H1 (cell line): ENCODE measurements at places on chromosomes 4 and X. TPM values are rescaled to one million over a fixed set of nuclear protein-coding genes. Genes with fewer than 3 reads are reported as not detected.

FRG2 gene
- polyA plus RNA-seq: not detected in 2 replicates

TMEM35A gene
- polyA plus RNA-seq: 3.9 and 5.8 TPM in 2 replicates

MAML3 gene
- polyA plus RNA-seq: 2.1 and 2.7 TPM in 2 replicates

CXCL11 gene
- polyA plus RNA-seq: 0.16 and 0.18 TPM in 2 replicates

HTRA3 gene
- polyA plus RNA-seq: 4.5 and 5.8 TPM in 2 replicates

MGARP gene
- polyA plus RNA-seq: 3.9 and 4.5 TPM in 2 replicates

RTL3 gene
- polyA plus RNA-seq: not detected in 2 replicates

HS6ST2 gene
- 3.9 and 5.6 TPM in 2 replicates for polyA plus RNA-seq

MTNR1A gene
- polyA plus RNA-seq: 1.0 and 1.7 TPM in 2 replicates

CLNK gene
- not detected in 2 replicates for polyA plus RNA-seq

MUC7 gene
- polyA plus RNA-seq: not detected in 2 replicates

GUCY1B1 gene
- polyA plus RNA-seq: 0.77 and 1.5 TPM in 2 replicates

UGT8 gene
- polyA plus RNA-seq: 11.0 and 16.9 TPM in 2 replicates

SAGE1 gene
- not detected in 2 replicates for polyA plus RNA-seq

KLHL34 gene
- not detected in 2 replicates for polyA plus RNA-seq

DCAF12L2 gene
- polyA plus RNA-seq: 1.7 and 1.9 TPM in 2 replicates

NEXMIF gene
- 0.09 and 0.18 TPM in 2 replicates for polyA plus RNA-seq

MTM1 gene
- polyA plus RNA-seq: 1.7 and 2.3 TPM in 2 replicates

NLRP2B gene
- polyA plus RNA-seq: not detected in 2 replicates

CCDC110 gene
- polyA plus RNA-seq: 0.33 and 0.36 TPM in 2 replicates

UGT2B15 gene
- polyA plus RNA-seq: not detected in 2 replicates

MAGEA2B gene
- polyA plus RNA-seq: 1.3 and 1.6 TPM in 2 replicates

SULT1B1 gene
- not detected in 2 replicates for polyA plus RNA-seq

EIF2S3 gene
- 65.5 and 69.0 TPM in 2 replicates for polyA plus RNA-seq

PCDH18 gene
- polyA plus RNA-seq: 26.8 and 28.8 TPM in 2 replicates

EVC gene
- 2.6 and 5.1 TPM in 2 replicates for polyA plus RNA-seq

RAB9B gene
- polyA plus RNA-seq: 0.13 and 0.26 TPM in 2 replicates
